ENCODE measurements at places on chromosomes 16 and 17.

GRCh38 chr17:48444516-48445247 lies 14.7 kb upstream of the SKAP1 start:
- DNase-seq, result no peak

- no peak for DNase-seq
These were observed 50.3 kb downstream of the KPNA2 start for GRCh38 chr17:68085771-68086381.

GRCh38 chr17:7281953-7282751 lies 634 bp downstream of the SLC2A4 start:
- no peak for DNase-seq

DNA sequence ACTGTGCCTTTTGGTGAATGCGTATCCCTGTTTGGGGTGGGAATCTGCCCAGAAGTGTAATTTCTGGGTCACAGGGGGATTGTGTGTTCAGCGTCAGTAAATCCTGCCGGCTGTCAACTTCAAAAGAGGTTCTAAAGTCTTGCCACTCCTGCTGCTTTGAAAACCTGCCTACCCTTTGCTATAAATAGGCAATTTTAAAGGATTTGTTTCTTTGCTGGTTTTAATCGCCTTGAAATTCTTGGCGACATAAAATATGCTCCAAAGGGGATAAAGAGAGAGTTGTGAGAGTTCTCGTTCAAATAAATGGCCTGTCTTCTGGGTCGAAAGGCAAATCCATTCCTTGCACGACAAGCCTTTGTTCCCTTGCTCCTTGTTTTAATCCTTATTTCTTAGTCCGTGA lies 143.4 kb downstream of the IRF8 start:
- DNase-seq, result no peak

DNA sequence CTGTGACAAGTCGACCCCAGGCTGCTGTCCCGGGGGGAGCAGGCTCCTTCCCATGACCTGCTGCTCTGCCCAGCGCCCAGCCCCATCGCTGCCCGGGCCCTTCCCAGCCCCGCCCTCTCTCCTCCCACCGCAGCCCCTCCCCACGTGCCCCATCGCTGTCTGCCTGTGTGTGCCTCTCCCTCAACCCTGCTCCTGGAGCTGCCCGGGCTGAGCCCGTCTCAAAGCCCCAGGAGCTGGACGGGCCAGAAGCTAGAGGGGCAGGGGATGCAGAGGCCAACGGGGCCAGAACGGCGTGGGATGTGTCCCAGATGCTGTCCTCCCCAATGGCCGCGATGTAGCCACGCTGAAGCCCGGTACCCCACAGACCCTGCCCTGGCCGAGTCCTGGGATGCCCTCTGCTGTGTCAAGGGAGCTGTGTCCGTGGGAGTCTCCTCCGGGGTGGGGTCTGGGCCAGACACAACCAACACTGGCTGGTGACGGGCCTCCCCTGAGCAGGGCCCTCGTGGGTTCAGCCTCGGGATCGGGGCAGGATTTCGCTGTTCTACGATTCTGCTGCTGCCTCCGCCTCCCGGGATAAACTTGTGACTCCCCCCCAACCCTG lies 118.2 kb upstream of the ZNF750 start:
- DNase-seq, result no peak

DNA sequence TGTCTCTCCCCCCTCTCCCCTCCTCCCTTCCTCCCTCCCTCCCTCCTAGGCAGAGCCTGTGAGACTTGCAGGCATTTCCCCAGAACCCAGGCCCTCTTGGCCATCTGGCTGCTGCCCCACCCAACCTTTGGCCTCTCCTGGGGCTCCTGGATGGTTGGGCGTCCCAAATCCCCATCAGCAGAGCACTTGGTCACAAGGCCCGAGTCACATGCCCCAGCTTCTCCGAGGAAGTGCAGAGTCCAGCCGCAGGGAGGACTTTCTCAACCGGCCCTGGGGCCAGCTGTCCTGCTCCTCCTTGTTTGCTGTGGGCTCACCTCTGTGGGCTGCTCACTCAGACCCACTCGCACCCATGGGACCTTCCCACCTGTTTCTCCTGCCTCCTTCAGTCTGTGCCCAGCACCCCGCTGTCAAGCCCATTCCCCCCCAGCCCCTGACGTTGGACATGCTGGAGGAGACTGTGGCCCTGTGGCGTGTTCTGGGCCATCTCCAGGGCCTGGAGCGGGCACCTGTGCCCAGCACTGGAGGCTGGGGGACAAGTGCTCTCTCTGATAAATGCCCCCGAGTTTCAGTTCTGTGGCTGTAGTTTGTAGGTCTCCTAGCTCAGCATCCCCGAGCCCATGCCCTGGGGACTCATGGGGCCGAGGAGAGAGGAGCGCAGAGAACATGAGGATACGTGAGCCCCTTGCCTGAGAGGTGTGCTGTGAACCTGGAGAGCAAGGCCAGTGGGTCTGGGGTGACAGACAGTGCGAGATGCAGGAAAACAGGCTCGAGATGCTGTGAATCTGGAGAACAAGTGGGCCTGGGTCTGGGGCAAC lies 42.3 kb upstream of the ZNF750 start:
- no peak for DNase-seq

DNA sequence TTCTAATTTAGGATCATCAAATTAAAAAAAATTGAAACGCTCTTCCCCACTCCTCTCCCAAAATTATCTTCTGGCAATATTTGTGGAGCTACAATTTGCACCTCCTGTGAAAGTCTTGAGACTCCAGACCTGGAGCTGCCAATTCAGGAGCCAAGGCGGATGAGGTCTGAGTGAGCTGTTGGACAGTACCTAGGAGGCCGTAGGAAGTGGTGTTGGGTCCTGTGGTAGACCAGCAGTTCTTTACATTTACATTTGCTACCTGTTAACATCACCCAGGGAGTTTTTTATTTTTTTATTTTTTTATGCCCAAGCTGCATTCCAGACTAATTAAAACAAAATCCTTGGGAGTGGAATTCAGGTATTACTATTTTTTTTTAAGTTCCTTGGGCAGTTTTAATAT lies 271.0 kb downstream of the PHKB start:
- DNase-seq, result no peak

GRCh38 chr16:2775765-2776499 lies 1.1 kb downstream of the ELOB start:
- DNase-seq, result no peak

GRCh38 chr17:45270828-45271418 lies 9.0 kb upstream of the SPATA32 start:
- DNase-seq, result no peak

GRCh38 chr17:39150795-39151149 lies 665 bp downstream of the PLXDC1 start:
- DNase-seq, result no peak

DNA sequence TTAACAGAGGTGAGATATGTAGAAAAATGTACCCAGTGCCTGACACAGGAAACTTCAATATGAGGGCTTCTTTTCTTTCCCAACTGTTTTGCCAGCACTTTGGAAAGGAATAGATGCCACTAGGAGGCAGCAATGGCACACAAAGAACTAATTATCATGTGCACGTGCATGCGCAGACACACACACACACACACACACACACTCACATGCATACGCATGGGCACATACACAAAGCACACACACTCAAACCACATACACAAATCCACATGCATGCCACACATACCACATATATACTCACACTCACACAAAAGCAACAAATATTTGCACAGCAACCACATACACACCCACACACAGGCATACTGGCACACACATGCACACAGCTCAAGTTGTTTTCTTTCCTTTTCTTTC lies 8.8 kb upstream of the CEP112 start:
- DNase-seq, result no peak

- DNase-seq, result no peak
These were observed 10.4 kb downstream of the C16orf46 start for GRCh38 chr16:81066681-81067080.

GRCh38 chr16:11914210-11915113 lies 1.3 kb downstream of the GSPT1 start:
- DNase-seq, result no peak

GRCh38 chr17:48543107-48543853 lies 1.6 kb downstream of the HOXB2 start:
- DNase-seq, result no peak

- peak; percentile 85 for DNase-seq
These were observed at the start of gene SBK1 for GRCh38 chr16:28291651-28292626. SBK1 (plus strand) TSS chr16:28292525; CDS start chr16:28317392, 24,867 bp downstream.

Measured in NCI-H2171 (cell line).